ENCODE measurements at places on chromosomes 7 and 10.

DNA sequence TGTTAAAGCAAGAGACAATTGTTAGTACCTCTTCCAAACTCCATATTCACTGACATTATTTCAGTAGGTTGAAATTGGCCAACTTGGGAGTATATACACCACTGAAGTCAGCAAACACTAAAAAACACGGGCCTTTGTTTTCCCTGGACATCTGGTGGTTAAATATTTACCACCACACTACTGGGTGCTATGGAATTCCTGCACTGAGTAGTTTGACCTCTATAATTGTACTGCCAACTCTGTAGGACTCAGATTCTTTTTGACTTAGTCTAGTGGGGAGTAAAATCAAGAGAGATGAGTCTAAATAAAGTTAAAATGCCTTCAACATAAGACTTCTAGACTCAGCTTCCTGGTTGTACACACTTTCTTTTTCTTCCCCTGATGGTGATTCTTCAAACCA lies 41.3 kb upstream of the TES start:
- no peak for DNase-seq

- no peak for DNase-seq
Measured at GRCh38 chr10:88209837-88210561, 346.6 kb downstream of the PTEN start.

DNA sequence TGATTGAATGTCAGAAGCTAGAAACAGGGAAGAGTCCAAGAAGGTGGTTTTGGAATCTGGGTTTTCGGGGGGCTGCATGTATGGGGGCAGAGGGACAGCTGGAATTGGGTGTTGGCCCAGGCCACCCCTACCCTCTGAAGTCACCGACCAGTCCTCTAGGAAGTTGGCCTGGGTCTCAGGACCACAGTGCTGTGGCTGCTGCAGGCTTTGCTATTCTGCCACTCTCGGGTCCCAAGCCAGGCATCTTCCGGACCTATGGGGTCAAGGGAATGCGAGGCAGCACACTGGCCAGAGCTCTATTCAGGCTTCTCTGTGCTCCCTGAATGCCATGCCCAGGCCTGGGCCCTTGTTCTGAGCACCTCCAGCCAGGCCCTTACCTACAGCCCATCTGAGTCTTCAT lies 13.2 kb downstream of the FGF8 start:
- no peak for DNase-seq

DNA sequence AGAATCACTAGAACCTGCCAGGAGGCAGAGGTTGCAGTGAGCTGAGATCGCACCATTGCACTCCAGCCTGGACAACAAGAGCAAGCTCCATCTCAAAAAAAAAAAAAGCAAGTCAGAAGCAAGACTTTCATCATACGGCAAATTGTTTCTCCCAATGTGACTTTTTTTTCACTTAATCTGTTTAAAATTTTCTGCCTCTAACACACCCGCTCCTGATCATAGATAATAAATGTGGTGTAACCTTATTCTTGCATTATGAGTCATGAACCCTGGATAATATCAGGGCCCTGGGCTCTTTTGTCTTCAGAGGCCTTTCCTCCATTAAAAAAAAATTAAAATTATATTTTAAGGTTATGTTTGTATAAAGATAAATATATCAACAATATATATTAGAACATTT lies 111.4 kb upstream of the JCAD start:
- DNase-seq = no peak

DNA sequence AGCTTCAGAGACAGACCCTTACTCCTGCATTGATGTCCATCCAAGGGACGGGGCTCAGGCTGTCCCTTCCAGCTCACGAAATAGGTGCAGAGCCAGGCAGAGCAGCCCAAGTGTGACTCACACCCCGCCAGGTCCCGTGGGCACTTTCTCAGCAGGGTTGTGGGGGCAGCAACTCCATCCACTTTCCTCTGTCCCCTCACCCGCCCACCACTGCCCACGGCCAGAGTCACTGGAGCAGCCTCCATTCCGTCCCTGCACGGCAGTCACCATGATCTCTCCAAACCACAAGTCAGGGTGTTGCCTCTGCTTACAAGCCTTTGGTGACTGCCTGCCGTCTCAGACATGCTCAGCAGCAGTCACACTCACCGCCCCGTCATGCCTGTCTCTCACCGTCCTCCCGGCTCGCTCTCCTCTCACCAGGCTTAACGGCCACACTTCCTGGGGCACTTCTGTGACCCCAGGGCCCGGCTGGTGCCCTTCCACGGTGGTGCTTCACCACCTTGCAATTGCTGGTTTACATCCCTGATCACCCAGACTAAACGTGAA lies 39.3 kb downstream of the CALML3 start:
- DNase-seq = no peak

GRCh38 chr7:92949748-92950147 lies 113.4 kb upstream of the CDK6 start:
- DNase-seq = no peak

- no peak for DNase-seq
Measured at GRCh38 chr7:40546616-40547501, 412.1 kb downstream of the SUGCT start.

DNA sequence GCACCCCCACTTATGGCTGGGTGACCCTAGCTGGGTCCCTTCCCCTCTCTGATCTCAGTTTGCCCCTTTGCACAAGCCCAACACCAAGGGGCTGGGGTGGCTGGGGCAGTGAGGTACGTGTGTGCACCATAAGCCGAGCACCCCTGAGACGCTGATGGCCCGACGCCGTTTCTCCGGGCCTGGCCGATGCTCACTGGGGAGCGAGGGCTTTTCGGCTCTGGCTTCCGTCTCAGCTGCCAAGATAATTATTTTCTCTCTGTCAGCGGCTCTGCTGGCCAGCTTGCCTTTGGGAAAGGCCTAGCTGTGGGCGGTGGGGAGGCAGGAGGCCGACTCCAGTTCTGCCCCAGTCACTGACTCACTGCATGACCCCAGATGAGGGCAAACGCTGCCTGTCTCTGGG lies 91.0 kb downstream of the ZMIZ1 start:
- DNase-seq = no peak

DNA sequence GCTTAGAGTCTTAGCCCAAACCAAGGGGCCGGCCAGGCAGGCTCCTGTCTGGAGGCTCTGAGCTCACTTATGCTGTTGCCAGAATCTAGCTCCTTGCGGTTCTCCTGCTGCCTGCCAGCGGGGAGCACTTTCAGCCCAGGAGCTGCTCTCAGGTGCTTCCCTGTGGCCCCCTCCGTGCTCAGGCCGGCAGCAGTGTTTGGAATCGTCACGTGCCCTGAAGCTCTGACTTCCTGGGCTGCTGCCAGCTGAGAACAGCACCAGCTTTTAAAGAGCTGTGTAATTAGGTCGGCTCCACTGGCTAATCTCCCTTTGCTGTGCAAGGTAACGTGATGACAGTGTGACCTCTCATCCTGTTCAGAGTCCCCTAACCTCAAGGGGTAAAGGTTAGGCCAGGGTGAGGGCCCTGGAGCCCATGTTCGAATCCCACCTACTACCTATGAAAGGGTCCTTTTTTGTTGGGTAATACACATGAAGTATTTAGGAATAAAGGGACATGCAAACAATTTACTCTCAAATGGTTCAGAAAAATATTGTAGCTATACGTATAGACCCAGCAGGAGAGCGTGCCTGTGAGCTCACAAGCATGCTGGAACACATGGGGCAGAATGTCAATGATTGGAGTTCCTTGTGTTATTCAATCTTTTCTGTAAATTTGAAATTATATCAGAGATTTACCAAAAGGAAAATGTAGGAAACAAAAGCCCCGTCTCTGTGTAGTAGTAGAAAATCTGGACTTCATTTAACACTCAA lies 16.6 kb downstream of the ZNF862 start:
- DNase-seq = no peak

GRCh38 chr10:48577158-48577557 lies 27.7 kb downstream of the ARHGAP22 start:
- no peak for DNase-seq

- no peak for DNase-seq
Measured at GRCh38 chr7:155985518-155986250, 173.4 kb upstream of the SHH start.

DNA sequence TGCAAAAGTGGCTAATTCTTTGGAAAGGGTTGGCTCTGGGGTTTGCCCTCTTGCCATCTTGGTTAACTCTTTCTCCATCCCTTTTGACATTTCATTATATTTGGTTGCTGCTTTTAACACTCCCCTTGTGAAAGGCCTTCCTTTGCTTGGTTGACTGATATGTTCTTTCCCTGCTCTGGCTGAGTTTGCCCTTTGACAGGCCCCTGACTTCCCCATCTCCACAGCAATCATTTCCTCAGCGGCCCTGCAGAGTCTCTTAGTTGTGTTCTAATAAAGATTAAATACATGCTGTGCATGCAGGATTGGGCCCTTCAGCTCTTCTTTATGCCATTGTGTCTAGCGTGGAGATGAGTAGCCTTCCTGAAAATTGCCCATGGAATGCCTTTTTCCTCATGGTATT lies 84.5 kb upstream of the CSTF2T start:
- DNase-seq = no peak

GRCh38 chr10:129163531-129163930 lies 303.5 kb upstream of the MGMT start:
- no peak for DNase-seq

DNA sequence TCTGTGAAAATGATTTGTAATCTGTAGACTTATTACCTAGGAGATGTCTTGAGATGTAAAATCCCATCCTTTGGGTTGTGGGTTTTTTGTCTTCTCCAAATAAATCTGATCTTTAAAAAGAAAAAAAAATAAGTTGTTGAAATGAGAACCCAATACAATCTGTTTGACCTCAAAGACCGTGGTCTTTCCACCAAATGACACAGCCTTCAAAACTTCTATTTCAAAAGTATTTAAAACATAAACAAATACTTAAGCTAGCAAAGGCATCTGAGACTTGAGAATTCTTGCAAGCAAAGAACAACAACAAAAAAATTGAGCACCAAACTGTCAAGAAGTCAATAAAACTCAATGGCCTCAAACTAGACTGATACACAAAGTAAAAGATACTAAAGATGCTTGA lies 67.9 kb upstream of the HECW1 start:
- no peak for DNase-seq

DNA sequence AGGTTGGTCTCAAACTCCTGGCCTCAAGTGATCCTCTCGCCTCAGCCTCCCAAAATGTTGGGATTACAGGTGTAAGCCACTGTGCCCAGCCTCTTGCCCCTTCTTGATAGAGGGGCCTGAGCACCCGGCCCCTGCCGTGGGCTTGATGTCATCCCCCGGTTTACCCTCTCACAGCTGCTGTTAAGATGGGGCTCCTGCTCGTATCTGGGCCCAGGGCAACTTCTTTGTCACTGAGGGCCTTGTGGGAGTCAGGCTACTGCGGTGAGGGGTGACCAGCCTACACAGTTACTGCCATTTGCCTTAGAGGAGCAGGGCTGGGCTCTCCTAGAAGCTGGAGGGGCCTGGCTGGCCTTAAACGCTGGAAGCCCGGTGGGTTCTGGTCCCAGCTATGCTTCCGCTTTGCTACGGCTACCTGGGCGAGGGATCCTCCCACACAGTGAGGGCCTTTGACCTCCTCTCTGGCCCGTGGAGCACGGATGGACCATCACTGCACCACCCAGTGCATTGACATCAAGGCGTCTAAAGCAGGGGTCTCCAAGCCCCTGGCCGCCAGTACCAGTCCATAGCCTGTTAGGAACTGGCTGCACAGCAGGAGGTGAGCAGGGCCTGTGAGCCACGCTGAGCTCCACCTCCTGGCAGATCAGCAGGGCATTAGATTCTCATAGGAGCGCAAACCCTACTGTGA lies 1.1 kb upstream of the TMEM130 start:
- peak; percentile 43 for DNase-seq

DNA sequence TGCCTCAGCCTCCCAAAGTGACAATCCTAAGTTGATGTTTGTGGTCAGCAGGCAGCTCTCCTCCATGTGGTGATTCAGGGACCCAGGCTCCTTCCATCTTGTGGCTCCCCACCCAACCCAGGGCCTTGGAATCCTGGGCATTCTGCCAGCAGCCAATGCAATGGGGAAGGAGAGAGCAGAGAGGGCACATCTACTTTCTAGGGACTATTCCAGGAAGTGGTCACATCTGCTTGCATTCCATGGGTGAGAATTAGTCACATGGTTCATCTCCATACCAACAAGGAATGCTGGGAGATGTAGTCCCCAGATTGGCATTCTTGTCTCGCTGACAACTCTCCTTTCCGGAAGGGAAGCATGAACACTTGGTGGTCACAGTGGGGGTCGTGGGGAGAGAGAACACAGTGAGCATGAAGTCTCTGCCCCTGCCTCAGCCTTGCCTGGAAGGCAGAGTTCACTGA lies 9.9 kb upstream of the SRRM3 start:
- no peak for DNase-seq

GRCh38 chr7:105388356-105389087 lies at the start of gene SRPK2:
SRPK2 (minus strand) TSS chr7:105388921.
- peak; percentile 67 for DNase-seq

DNA sequence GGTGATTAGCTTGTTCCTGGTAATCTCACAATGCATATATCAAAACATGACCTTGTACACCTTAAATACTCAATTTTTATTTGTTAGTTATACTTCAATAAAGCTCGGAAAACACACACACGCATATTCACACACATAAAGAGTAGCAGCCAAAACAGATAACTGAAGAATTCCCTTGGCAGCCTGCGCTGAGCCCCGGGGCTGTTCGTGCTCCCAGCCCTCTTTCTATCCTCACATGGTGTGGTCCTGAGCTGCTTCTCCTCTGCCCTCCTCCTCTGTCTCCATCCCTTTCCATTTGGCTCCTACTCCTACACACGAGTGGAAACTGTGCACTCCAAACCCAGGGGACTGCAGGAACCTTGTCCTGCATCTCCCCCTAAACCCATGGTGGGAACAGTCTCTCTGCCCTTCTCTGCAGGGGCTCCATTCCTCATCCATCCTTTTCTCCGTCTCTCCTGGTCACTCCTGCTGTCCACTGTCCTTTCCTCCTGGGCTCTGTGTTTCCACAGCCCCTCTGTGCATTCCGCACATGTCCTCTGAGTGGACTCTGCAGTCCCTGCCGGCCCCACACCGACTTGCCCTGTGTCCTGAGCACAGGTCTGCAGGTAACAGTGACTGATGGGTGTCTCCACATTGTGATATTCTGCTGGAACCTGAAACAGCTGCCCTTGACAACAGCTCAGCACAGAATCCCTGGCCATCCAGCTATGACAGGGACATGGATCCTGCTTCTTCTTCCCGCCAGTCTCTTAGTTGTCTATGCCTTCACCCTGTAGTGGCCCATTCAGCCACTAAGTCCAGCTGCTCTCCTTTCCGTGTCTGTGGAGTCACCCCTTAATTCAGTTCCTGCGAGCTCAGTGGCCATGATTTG lies 216.8 kb upstream of the ZNF32 start:
- DNase-seq = no peak

DNA sequence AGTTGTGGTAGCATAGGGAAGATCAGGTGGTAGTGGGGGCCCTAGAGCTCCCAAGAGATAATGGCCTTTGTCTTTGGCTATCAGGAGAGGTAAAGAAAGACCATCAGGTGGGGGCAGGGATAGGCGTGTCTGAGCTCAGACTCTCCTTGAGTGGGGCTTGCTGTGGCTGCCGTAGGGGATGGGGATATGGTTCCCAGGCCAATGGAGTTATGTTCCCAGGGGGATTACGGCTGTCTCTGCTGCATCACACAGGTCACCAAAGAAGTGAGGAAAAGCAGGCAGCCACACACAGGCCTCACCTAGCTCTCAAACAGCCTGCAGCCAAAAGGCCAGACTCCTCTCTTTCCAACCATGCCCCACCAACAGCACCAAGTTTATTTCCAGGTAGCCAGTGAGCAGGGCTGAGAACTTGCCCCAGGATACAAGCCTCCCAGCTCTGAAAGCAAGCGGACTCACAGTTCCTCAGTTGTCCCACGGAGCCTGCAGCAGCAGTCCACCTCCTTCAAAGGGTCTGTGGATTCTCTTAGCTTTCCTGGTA lies 37.6 kb upstream of the C1QL3 start:
- DNase-seq = no peak

- no peak for DNase-seq
Measured at GRCh38 chr10:22338931-22339330, 6.4 kb upstream of the SPAG6 start.

- no peak for DNase-seq
Measured at GRCh38 chr10:116440330-116441030, 12.8 kb downstream of the PNLIPRP3 start.

All from CD8-positive, alpha-beta memory T cell (primary cell).